ENCODE measurements at places on chromosomes 3 and 15.

DNA sequence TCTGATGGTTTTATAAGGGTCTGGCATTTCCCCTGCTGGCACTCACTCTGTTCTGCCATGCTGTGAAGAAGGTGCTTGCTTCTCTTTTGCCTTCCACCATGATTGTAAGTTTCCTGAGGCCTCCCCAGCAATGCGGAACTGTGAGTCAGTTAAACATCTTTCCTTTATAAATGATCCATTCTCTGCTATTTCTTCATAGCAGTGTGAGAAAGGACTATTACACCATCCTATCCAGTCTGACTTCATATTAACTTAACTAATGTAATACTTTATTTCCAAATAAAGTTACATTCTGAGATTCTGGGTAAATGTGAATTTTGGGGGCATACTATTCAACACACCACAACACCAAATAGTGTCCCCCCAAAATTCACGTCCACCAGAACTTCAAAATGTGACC lies 22.2 kb upstream of the MAP3K13 start:
- DNase-seq, result no peak

- no peak for DNase-seq
Observed at GRCh38 chr3:26108846-26109489, 319.1 kb downstream of the OXSM start.

DNA sequence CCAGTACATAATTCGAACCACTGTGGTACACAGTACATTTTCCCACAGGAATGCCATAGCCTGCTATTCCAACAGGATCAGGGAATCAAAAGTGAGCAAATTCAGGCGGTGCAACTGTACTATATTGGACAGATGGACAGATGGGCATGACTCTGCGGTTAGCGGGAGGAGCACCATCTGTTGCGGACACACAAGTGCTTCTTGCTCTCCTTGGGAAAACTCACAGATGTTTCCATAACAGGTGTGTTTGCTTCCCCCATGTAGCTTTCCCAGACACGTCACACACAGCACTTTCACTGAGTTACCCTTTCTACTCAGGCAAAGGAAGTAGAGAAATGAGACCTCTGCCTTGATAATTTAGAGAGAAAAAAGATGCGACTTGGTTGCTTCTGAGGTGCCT lies 325.1 kb upstream of the THBS1 start:
- no peak for DNase-seq

DNA sequence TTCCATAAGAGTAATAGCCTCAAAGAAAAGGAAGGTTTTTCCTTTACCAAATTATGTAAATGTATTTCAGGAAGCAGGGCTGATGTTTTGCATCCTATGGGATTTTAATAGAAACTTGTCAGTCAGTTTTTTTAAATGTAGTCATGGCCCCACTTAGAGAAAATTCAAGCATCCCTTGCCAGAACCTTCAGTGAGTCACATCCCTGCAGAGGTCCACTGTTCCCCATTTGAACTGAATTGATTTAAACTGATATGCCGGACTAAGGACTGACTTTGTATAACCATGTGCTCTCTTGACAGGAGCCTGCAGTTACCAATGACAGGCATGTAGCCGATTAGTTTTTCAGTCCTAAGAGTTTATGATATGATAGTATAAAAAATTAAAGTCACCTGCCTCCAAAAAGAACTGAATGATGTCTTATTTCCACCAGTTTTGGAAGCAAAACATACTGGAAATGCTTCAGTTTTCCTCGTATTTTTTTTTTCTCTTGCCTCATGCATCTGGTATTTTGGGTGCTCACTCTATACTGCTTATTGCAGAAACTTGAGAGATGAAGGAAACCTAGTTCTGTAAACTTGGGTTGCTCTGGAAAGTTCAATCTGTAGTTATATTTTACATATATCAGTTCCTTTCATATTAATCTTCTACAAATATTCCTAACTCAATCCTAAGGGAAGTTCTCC lies 30.7 kb downstream of the LRTM1 start:
- no peak for DNase-seq

DNA sequence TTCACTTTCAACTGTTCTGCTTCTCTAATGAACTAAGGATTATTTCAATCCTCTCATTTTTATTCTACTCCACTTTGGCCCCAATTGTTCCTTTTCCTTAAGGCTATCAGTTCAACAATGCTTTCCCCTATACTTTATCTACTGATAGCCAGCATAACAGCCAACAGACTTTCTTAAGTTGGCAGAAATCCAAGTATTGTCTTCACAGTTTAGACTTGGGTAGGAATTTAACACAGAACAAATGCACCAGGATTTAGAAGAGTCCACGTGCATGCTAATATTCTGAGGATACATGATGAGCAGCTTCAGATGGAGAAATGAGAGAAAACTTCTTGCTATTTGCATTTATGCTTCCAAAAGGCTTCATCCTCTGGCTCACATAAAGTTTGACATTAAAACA lies 54.8 kb downstream of the FBN1 start:
- no peak for DNase-seq

GRCh38 chr3:59545374-59545773 lies 495.5 kb upstream of the CFAP20DC start:
- no peak for DNase-seq

DNA sequence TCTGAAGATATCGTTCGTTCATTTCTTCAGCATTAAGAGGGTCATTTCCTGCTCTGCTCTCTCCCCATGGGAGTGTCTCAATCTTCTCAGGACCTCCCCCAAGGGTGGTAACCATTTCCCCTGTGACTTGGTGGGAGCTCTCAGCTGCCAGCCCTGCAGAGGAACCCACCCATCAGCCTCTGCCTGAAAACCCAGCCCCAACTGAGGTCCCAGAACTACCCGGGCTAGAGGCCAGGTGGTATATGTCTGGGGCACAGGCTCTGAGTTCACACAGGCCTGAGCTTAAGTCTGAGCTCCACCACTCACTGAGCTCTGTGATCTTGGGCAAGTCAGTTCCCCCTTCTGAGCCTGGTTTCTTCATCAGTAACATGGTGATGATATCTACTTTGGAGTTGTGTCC lies 10.0 kb upstream of the ATP2B2 start:
- DNase-seq, result no peak

DNA sequence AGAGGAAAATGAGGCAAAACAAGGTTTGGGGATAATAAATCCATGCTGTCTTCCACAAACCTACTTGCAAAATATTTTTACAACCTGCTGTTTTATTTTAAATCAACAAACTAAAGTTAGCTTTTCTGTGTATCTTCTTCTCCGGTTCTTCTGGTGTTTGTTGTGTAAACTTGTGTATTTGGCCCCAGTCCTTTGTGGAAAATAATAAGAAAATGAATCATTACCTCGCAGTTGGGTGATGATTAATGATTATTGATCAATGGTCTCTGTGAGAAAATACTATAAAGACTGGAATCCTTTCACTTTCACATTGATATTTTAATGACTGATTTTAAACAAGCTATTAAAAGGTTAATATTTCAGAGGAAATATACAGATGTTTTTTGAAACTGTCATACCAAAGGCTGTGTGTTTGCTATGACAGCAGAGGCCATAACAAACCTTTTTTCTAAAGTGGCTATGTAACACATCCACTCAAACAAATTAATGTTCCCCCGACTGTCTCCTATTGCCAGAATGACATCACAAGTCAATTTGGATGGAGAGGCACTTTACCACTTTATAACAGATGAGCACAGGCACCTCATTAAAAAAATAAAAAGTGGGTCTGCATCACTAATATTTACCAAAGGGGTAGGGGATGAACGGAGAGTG lies 152.5 kb downstream of the MEX3B start:
- no peak for DNase-seq

- no peak for DNase-seq
Observed at GRCh38 chr3:169350228-169350627, 313.3 kb downstream of the MECOM start.

DNA sequence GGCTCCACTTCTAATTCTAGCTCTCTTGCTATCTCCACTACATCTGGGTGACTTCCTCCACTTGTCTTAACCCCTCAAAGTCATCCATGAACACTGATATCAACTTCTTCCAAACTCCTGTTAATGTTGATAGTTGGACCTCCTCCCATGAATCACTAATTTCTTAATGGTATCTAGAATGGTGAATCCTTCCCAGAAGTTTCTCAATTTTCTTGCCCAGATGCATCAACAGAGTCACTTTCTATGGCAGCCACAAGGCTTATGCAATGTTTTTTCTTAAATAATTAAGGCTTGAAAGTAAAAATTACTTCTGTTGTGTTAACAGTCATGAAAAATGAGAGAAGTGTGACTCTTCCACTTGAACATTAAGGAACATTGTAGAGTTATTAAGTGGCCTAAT lies 164.3 kb downstream of the PCCB start:
- no peak for DNase-seq

DNA sequence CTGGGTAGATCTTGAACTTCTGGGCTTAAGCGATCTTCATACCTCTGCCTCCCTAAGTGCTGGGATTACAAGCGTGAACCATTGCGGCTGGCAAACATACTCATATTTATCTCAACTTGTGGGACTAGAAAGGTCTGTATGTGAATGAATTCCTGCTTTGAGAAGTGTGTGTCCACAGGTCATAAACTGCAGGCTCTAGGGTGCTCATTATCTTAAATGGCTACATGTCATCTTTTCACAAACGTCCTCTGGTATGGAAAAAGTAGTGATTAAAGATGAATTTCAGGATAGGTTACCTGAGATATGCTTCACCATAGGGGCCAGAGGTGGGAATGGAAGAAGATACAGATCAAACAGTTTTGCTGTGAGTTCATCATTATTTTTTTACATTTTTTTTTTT lies 7.8 kb upstream of the HDAC11 start:
- no peak for DNase-seq

DNA sequence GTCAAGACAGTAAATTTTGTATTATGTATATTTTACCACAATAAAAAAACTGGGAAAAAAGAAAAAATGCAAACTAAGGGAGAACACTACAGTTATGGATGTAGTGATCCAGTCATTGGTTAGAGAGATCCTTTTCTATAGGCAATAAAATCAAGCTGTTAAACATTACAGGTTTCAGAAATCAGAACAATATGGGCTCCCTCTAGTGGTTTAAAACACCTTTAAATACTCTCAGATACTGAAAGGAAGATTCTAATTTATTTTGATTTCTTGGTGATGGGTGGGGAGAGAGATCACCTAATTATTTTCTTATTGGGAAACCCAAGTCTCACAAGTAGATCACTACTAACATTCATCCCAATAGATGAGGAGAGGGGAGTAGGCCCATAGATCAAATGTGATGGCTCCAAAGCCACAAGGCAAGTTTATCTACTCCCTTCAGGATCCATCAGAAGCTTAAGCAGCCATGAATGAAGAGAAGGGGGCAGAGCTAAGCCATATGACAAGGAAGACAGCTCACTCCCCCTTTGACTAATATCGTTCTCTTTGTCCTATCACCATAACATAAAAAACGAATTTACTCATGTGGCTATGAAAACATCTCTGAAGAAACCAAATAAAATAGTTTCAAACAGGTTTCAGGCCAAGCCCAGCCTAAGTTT lies 118.6 kb downstream of the ANO10 start:
- DNase-seq, result no peak

- DNase-seq, result no peak
Observed at GRCh38 chr3:102354818-102355515, 79.8 kb upstream of the ZPLD1 start.

GRCh38 chr3:9301091-9301490 lies 51.6 kb upstream of the SRGAP3 start:
- DNase-seq, result no peak

- DNase-seq, result no peak
Observed at GRCh38 chr15:99917252-99917651, 184.0 kb upstream of the LYSMD4 start.

DNA sequence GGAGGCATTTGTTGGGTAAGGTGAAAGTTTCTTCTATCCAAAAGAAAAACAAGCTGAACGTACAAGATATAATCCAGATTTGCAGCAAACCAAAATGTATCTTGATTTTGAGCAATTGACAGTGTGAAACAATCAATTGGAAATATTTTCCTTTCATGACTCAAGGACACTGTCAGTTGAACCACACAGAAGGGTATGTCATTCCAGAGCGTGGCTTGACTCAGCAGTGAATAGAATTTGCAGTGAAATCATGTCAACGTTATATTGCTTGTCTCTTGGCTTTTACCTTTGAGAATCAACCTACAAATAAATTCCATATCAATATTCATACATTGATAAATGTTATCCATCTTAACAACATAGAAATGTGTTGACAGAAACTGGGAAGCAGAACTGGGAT lies 78.2 kb downstream of the TM2D3 start:
- no peak for DNase-seq

- no peak for DNase-seq
Observed at GRCh38 chr3:23035927-23036640, 167.0 kb upstream of the UBE2E2 start.

DNA sequence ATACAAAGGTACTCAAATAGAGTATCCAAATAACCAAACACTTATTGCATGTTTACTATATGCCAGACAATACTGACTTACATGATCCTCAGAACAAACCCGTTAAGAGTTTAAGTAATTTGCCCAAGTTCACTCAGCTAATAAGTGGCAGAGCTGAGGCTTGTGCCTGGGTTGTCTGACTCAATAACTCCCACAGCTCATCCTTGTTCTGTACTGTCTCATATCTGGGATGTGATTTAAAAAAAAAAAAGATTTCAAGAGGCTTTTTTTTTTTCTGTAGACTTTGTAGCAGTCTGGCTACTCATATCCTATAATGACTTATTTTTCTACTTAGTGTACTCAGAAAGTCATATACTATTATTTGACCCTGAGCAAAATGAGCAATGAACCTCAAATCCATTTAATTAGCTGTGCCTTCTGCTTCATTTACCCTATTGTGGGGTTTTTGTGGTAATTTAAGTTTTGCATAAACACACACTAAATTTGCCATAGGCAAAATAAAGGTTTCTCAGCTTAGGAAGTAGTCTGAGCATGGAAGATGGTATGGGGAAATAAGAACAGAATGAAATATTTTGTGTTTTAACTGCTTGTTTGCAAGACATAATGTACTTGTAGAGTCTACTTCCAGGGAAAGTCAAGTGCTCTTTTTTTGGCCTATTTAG lies 3.1 kb downstream of the NSUN3 start:
- DNase-seq, result no peak

- no peak for DNase-seq
Observed at GRCh38 chr15:101510212-101511197, 21.0 kb upstream of the PCSK6 start.

DNA sequence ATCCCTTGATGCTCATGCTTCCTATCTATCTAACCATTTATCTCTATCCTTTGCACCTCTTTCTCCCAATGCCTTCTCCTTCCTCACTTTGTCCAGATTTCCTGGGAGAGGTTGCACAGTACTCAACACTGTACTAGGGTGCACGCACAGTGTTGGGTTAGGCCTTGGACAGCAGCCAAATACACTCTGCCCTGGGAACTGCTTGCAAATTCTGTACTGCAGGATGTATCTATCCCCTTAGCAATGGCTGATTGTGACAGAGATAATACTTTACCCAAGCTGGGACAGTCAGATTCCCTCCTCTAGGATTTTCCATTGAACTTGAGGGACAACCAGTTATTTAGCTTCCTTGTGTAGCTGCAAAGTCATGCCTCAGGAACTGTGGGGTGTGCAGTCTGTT lies 113.3 kb downstream of the IL20RB start:
- no peak for DNase-seq
